ENCODE measurements at places on chromosomes 12 and 14. TPM values are rescaled to one million over a fixed set of nuclear protein-coding genes. Genes with fewer than 3 reads are reported as not detected.
A peak's percentile ranks its signal among the peaks of the same experiment; 100 is the strongest.

- DNase-seq = no peak
Observed at GRCh38 chr12:2979806-2980205, 20.6 kb downstream of the TEAD4 start.

- DNase-seq = peak; percentile 28
Observed at GRCh38 chr12:54933376-54933775, 51.2 kb downstream of the TESPA1 start.

GRCh38 chr12:15707516-15708199 lies 81.5 kb downstream of the EPS8 start:
- DNase-seq = no peak

DNA sequence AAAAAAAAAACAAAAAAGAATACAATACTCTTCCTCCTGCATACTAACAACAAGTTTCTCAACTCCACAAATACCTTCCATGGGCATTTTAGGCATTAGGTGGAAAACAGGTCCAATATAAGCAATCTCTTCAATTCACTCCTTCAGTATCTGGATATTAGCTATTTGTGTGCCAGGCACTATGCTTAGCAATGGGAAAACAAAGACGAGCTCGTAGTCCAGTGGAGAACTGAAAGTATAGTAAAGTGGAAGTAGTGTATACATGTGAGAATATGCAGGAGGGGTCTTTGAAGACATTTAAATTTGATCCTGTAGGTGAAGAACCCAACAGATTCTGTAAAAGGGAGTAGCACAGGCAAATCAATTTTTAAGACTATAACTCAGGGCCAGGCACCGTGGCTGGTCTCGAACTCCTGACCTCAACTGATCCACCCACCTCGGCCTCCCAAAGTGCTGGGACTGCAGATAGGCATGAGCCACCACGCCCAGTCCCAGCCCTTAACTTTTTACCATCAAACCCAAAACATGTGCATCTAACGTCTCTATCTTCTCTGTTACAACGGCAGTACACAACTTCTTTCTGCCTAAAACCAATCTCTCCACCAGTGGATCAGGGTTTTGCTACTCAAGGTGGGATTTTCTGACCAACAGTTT lies 10.6 kb downstream of the HECTD1 start:
- no peak for DNase-seq

GRCh38 chr12:10466311-10466710 lies 13.1 kb upstream of the KLRC1 start:
- DNase-seq = no peak

GRCh38 chr12:73531752-73532151 lies 1005.9 kb upstream of the ATXN7L3B start:
- no peak for DNase-seq

- DNase-seq = no peak
Observed at GRCh38 chr14:69615121-69615495, 3.7 kb downstream of the SUSD6 start.

DNA sequence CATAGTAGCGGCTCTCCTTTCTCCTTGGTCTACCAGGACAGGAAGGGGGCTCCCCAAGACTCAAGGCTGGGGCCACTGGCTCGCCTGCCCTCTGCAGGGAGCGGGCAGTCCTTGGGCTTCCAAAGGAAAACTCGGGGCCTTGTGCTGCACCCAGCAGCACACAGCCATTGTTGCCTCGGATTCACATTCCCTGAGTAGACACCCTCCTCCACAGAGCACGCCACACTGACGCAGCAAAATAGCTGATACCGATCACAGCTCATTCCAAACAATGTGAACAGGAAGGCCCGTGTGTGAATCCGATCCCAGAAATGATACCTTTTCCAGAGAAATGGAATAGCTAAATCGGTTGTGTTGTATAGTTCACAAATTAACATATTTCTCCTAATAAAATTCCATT lies 65.1 kb upstream of the DYNC1H1 start:
- no peak for DNase-seq

Gene FAM181A
- not detected for total RNA-seq
